ENCODE measurements at places on chromosomes 12 and 14. TPM values are rescaled to one million over a fixed set of nuclear protein-coding genes. Genes with fewer than 3 reads are reported as not detected.

Gene TMEM63C
- 1.1 TPM for total RNA-seq

DNA sequence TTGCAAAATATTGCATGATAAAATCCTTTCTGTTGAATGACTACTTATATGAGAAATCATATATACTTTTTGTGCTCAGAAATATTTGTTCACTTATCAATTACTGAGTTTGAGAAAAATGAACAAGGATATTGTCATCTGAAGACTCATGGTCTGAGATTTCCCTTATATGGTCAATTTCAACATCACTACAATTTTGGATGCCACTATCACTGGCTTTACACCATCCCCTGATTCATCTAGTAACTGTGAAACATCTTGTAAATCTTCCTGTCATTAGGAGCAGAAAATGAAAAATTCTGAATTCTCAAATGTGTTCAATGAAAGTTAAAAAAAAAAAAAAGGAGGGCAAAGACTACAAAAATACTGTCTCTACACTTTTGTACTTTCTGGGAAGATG, 21.8 kb upstream of the GXYLT1 start:
- no peak for DNase-seq

Gene PTGDR
- not detected for total RNA-seq

DNA sequence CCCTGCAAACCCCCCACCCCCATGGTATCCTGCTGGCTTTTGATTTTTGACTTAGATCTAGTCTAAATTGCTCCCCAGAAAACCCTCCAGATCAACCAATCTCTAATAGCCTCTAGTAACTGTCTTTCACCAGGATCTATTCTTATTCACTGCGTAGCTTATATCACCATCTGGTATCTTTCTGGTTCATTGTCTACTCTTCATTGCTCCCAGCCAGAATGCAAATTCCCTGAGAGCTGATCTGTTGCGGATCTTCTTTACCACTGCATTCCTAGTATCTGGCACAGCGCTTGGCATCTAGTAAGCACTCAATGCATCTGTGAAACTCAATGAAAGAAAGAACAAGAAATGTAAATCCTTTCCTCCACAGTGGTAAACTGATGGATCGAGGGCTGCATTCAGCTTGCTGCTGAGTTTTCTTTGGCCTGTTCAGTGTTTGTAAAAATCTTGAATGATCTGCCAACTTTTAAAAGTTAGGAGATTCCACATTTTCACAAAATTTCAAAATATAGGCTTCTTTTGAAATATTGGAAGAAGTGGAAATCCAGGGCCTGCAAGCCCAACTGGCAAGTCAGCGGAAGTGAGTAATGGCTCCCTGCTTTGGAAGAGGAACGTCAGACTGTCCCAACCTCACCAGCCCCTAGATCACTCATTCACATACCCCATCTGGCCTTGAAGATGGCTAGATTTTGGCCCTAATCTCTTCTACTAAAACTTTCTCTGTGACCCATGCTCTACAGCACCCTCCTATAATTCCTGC, 274.2 kb downstream of the SSPN start:
- no peak for DNase-seq

DNA sequence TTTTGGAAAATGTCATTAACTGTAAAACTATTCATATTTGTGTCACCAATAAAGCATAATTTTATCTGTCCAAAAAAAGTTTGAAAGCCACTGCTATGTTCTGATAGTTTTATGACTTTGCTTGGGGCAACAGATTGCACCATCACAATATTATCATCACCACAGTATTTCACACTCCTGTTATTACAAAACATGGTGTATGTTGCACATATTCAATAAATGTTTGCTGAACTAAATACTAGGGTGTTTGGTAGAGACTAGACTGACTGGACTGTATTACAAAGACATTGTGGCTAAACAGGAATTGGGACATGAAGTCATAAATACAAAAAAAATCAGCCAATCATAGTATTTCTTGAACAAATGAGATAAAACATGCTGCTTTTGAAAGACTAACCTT, 55.1 kb downstream of the PAWR start:
- no peak for DNase-seq

- no peak for DNase-seq
These were observed 69.1 kb upstream of the CPSF6 start for GRCh38 chr12:69170293-69170692.

Gene CELA1
- total RNA-seq = not detected
